Calu3 (cell line): ENCODE measurements at places on chromosomes 7 and 10. TPM values are rescaled to one million over a fixed set of nuclear protein-coding genes. Genes with fewer than 3 reads are reported as not detected.

The MRPL32 gene
- total RNA-seq: 86.4 and 87.8 TPM in 2 replicates

The SLC35G1 gene
- total RNA-seq: 3.6 and 4.6 TPM in 2 replicates

The AZGP1 gene
- total RNA-seq: 15.4 and 25.6 TPM in 2 replicates

The NEUROG3 gene
- total RNA-seq: not detected in 2 replicates

DNA sequence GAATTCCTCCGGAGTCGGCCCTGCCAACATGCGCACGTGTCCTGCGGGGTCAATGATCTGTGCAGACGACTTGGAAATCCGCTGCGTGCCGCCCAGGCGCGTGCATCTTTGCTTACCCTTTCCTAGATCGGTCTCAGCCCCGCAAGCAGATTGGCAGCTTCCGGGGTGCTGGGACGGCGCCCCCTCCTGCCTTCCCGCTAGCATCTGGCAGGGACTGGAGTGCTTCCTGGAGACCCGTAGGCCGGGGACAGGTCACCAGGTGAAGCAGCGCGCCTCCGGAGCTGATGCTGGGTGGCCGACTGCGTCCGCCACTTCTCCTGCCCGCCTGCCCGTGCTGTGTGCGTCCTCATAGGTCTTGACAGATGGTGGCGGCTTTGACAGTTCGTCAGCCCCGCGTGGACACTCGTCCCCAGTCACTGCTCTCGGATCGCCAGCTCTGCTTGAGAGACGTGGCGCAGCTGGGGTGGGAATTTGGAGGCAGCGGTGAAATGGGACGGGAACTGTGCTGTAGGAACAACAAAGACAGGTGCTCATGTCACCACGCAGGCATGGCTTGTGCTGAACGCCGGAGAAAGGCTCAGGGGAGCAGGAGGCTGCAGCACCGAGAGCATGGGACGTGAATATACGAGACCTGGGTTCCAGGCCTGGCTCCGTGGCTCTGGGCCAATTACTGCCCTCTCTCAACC, 21.9 kb upstream of the KCNK18 start:
- H3K27me3 ChIP-seq: peaks cover 35% of the 10 kb centered on the region
- peaks cover 13% of the 10 kb centered on the region for H3K36me3 ChIP-seq
- no peak overlapping the region for H3K27ac ChIP-seq
- H3K4me1 ChIP-seq: no peaks in the 10 kb centered on the region
- peak overlapping the region; percentile 70 for H3K4me3 ChIP-seq

DNA sequence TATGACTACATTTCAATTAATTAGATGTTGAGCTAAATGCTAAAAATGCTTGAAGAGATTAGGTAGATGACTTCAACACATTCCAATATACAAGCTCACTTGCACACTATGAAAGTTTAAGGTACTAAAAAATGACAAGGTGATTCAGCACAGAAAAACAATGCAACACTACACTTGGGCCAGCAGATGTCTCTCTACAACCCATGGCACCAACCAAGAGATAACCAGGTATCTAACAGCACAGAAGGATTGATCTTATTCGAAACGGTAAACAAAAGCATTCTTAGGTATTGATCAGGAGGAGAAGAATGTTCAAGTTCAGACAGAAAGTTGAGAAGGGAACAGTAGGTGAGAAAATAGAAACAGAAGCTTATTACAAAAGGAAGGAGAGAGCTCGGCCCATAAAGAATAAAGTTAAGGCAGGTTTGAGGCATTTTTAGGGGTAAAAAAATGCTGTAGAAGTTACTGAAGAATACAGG, 248.2 kb upstream of the KLF14 start:
- peaks cover 5% of the 10 kb centered on the region for H3K36me3 ChIP-seq
- H3K4me3 ChIP-seq: no peak overlapping the region
- no peak for DNase-seq
- H3K4me1 ChIP-seq: peaks cover 24% of the 10 kb centered on the region
- no peak overlapping the region for H3K27ac ChIP-seq
